ENCODE measurements at places on chromosomes 4 and X.

DNA sequence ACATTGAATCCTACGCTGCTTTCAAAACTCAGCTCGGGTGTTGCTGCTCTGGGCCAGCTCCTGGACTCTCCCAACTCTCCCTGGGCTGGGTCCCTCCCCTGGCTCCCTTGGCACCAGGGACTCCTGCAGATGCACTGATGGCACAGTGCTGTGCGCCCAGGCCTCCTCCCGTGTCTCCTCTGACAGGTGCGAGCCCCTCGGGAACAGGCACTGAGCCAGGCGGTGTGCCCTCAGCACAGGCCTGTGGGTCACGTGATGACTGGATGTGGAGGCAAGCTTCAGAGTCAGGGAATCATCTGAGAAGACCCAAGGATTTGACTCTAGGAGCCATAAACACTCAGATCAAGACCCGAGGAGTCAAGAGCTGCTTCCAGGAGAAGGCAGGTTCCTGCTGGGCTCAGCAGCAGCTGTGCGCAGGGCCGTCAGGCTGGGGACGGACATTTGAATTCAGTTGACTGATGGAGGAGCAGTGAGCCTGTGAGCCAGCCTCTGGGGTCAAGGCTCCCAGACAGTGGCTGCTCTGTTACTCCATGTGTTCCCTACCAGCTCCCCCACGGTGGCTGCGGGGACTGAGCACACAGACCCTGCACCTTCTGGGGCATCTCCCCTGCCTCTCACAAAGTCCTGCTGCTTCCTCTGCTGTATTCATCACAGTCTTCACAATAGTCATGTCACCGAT is 33.0 kb downstream of the NAT8L start:
- DNase-seq: no peak

DNA sequence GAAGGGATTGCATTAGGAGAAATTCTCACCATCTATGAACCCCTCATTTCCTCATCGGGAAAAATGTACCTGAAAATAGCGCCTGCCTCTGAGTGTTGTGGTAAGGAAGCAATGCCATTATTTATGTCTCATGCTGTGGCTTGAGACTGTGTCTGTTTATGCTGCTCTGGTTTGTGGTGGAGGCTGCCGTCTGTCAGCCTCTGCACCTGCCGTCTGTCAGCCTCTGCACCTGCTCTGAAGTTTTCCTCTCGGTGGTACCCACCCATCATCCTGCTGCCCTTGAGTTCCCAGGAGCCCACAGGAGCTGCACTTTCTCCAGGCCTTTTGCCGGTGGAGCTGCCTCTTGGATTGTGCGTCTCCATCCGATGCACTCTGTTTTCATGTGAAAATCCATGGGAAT is 68.5 kb upstream of the PPP2R3B start:
- DNase-seq: no peak

DNA sequence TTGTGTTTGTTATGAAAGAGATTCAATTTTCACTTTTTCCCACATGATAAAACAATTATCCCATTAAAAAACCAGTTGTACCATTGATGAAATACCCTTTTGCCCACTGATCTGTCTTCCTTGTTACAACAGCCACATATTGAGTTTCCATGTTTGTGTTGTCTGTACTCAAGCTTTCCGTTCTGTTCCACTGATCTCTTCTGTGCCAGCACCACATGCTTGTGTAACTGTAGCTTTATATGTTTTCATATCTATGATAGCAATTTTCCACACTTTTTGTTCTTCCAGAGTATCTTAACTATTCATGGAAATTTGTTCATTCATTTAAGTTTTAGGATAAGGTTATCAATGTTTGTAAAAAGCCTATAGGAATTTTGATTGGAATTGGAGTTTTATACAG is 24.3 kb upstream of the RELL1 start:
- no peak for DNase-seq

GRCh38 chr4:27007507-27007906 is 146.9 kb downstream of the STIM2 start:
- no peak for DNase-seq

DNA sequence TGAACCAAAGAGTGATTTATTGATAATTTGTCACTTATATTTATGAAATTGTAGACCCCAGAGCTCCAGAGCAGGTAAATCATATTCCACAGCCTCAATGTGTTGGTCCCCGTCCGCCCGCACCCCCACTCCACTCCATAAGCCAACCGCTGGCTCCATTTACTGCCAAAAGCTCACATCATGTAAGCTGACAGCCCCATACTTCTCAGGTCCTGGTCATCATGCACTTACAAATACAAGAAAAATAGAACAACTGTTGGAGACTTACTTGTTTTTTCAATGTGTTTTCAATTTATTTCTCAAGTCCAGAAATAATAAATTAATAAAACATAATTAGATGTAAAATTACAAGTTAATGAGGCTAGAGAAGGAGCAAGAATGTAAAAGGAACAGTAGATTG is 235.7 kb upstream of the HAND2 start:
- no peak for DNase-seq

DNA sequence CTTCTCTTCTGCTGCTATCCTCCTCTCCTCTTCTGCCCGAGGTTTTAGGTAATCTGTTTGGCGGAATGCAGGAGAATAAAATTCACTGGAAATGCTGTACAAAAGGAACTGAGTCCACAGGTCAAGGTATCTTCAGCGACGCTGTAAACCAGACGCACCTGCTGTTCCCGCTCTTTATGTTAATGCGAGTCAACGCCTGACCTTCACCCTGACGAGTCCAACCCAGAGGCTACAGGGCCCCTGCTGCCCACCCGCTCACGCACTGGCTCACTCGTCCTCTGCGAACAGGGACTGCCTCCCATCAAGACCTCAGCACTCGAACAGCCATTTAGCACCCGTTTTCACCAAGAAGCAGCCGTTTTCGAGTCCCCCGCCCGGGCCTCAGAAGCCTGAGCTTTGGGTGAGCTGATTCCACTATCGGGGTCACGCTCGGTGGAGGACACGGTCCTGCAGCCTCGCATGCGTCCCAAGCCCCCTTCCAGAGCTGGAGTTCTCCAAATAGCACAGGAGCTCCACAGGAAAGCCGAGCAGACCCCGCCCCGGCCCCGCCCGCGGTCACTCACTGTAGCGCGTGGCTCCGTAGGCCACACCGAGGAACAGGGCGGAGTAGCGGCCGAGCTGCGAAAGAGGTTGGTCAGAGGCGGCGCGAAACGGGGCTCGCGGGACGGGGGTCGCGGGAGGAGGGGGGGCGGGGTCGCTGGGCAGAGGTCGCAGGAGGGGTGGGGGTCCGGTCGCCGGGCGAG is 556 bp downstream of the ATP5ME start:
- DNase-seq: no peak

DNA sequence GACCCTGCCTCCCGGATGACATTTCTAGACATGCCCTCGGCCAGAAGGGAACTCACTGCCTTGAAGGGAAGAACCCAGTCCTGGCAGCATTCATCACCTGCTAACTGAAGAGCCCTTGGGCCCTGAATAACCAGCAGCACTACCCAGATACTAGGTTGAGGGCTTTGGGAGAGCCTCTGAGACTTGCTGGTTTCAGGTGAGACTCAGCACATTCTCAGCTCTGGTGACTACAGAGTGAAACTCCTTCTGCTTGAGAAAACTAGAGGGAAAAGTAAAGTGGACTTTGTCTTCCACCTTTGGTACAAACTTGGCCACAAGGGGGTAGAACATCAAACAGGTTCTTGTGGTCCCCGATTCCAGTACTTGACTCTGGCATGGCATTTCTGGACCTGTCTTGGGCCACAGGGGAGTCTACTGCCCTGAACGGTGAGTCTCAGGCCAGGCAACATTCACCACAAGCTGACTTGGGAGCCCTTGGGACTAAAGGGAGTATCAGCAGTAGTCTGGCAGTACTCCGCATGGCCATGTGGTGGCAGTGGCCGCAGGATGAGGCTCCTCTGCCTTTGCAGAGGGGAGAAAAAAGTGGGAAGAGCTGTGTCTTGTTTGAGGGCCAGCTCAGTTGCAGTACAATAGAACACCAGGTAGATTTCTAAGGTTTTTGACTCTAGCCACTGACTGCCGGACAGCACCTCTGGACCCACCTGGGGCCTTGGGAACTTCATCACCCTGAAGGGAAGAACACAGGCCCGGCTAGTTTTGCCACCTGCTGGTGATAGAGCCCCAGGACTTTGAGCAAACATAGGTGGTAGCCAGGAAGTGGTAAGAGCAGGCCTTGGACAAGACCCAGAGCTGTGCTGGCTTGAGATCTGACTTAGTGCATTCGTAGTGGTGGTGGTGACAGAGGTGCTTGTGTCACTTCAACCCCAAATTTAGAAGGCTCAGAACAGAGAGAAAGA is 414.8 kb downstream of the OPHN1 start:
- no peak for DNase-seq

DNA sequence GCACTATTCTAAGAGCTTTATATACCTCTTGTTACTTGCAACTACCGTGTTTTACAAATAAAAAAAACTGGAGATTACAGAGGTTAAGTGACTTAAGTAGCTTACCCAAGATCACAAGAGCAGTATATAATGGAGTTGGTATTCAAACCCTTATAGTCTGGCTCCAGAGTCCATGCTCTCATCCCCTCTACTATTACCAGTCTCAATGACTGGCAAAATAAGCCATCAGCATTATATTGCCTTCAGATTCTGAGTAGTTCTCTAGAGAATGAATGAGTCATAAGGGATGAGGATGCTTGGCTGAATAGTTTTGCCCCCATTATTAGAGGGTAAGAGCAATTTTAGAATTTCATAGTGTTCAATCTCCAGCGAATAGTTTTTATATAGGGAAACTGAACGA is 170.1 kb upstream of the ATOH1 start:
- no peak for DNase-seq

DNA sequence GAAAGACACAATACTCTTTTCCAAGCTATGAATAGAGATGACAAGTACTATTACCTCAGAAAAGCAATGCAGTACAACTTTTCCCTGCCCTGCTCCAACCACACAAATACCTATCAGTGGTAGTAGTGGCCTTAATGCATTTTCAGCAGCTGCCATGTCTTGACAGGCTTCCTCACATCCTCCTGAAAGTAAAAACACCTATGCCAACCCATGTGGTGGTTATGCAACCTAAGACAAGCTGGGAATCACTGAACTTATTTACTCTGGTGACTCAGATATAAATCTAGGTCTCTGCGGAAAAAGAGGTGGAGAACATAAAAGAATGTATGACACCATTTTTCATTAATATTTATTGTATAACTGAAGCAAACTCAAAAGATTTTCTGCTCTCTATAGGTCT is 14.5 kb downstream of the WDFY3 start:
- DNase-seq: no peak

DNA sequence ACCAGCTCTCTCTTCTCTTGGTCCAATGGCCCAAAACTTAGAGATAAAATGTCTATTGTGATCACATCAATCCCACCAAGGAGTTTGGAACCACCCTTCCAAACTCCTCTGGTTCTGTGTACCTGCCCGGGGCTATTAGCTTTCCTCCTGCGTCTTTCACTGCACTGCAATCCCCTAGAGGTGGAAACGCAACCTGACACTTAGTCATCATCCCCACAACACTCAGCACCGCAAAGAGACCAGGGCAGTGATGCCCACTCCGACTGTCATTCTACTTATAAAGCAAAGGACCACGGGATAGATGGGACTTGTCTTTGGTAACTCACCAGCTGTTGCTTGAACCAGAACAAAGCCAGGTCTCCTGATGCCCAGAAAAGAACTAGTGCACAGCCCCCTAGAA is 22.0 kb downstream of the AFAP1 start:
- DNase-seq: no peak

- DNase-seq: no peak
Measured at GRCh38 chrX:136745215-136746173, 35.2 kb downstream of the ARHGEF6 start.

GRCh38 chrX:42127563-42127962 is 204.2 kb upstream of the CASK start:
- no peak for DNase-seq

All from NCI-H1417 treated with DMSO at 0.1 percent for 48 hours (cell line).